ENCODE measurements at places on chromosomes 16 and 17.

- no peak overlapping the region for H3K4me3 ChIP-seq
- H3K27ac ChIP-seq, result peak overlapping the region; percentile 27
- no peaks in the 10 kb centered on the region for H3K27me3 ChIP-seq
- peaks cover 22% of the 10 kb centered on the region for H3K36me3 ChIP-seq
Observed at GRCh38 chr17:78790552-78790951, 8.5 kb upstream of the CYTH1 start.

- no peaks in the 10 kb centered on the region for H3K36me3 ChIP-seq
- peaks cover 7% of the 10 kb centered on the region for H3K4me1 ChIP-seq
- no peak overlapping the region for H3K27ac ChIP-seq
- no peak overlapping the region for H3K4me3 ChIP-seq
- H3K27me3 ChIP-seq, result no peaks in the 10 kb centered on the region
Observed at GRCh38 chr16:11824362-11824761, 27.0 kb downstream of the RSL1D1 start.

DNA sequence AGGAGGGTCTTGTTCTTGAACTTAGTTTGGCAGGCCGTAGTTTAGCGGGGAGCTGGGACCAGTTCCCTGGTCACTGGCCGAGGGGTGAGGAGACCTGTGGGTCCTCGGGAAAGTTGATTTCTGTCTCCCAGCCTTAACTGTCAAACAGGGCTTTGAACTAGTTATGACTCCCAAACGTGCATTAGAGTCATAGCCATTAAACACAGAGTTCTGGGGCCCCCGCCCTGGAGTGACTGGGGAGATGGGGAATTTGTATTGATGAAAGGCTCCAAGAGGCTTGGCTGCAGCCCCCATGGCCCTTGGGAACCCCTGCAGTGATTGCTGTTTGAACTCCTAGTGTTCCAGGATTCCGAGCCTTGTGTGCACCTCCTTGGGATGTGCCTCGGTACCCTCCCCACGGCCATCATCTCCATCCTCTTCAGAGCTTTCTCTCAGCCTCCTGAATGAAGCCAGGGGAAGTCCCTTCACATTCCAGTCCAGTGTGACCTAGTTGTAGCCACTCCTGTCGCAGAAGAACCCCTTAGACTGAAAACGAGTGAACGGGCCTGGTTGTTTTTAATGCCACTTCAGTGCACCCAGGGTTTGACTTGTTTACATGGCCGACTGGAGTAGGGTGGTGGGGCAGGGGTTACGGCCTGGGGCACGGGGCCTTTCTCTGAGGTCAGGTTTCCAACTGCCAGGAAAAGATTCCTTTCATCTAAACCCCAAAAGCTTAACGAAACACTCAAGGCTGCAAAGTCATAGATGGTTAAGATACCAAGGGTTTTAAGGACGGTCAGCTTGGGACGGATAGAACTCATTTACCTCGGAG, 1.4 kb downstream of the MPRIP start:
- peaks cover 68% of the 10 kb centered on the region for H3K4me1 ChIP-seq
- H3K36me3 ChIP-seq, result no peaks in the 10 kb centered on the region
- H3K27me3 ChIP-seq, result no peaks in the 10 kb centered on the region
- DNase-seq, result peak; percentile 32
- H3K4me3 ChIP-seq, result peak overlapping the region; percentile 99
- H3K27ac ChIP-seq, result peak overlapping the region; percentile 97

- H3K4me1 ChIP-seq, result peaks cover 10% of the 10 kb centered on the region
- H3K27me3 ChIP-seq, result no peaks in the 10 kb centered on the region
- H3K4me3 ChIP-seq, result no peak overlapping the region
- no peak overlapping the region for H3K27ac ChIP-seq
- H3K36me3 ChIP-seq, result no peaks in the 10 kb centered on the region
Observed at GRCh38 chr16:57106767-57107166, 14.4 kb downstream of the CPNE2 start.

DNA sequence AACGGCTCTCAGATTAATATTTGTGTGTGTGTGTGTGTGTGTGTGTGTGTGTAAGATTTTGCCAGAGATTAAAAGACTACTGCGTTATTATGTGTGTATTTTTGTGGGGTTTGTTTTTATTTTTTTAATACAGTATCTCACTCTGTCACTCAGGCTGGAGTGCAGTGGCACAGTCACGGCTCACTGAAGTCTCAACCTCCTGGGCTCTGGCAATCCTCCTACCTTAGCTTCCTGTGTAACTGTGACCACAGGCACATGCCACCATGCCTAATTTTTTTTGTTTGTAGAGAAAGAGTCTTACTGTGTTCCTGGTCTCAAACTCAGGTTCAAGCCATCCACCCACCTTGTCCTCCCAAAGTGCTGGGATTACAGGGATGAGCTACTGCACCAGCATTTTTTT, 87.2 kb downstream of the CYB561 start:
- H3K4me3 ChIP-seq, result no peak overlapping the region
- H3K27ac ChIP-seq, result no peak overlapping the region
- H3K36me3 ChIP-seq, result peaks cover 4% of the 10 kb centered on the region
- H3K27me3 ChIP-seq, result no peaks in the 10 kb centered on the region

GRCh38 chr17:40540448-40540847, 24.8 kb downstream of the CCR7 start:
- peaks cover 70% of the 10 kb centered on the region for H3K4me1 ChIP-seq
- H3K27me3 ChIP-seq, result no peaks in the 10 kb centered on the region
- no peak overlapping the region for H3K4me3 ChIP-seq
- no peaks in the 10 kb centered on the region for H3K36me3 ChIP-seq
- no peak for DNase-seq

DNA sequence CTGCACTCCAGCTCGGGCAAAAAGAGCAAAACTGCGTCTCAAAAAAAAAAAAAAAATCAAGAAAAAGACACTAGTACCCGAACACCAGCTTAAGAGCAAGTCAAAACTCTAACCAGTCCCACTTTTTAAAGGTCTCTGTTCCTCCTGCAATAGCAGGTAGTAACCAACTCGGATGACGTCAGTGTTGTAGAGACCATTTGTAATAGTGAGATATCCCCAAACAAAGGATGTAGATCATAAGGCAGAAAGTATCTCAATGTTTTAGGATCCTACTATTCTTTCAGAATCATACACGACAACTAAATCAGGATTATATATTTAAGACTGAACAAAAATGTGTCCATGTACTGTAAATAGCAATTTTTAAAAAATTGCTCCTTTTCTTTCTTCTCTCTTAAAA, 2.4 kb downstream of the JPT1 start:
- no peaks in the 10 kb centered on the region for H3K27me3 ChIP-seq
- H3K27ac ChIP-seq, result peak overlapping the region; percentile 81
- peaks cover 13% of the 10 kb centered on the region for H3K36me3 ChIP-seq
- peaks cover 30% of the 10 kb centered on the region for H3K4me1 ChIP-seq
- H3K4me3 ChIP-seq, result peak overlapping the region; percentile 83
- DNase-seq, result no peak

GRCh38 chr16:51507286-51507685, 356.2 kb upstream of the SALL1 start:
- H3K27ac ChIP-seq, result no peak overlapping the region
- no peak overlapping the region for H3K4me3 ChIP-seq
- H3K36me3 ChIP-seq, result no peaks in the 10 kb centered on the region

GRCh38 chr16:72142476-72142875, 29.5 kb downstream of the PMFBP1 start:
- no peak overlapping the region for H3K27ac ChIP-seq
- no peaks in the 10 kb centered on the region for H3K4me1 ChIP-seq
- DNase-seq, result no peak
- H3K36me3 ChIP-seq, result no peaks in the 10 kb centered on the region
- peaks cover 7% of the 10 kb centered on the region for H3K27me3 ChIP-seq

DNA sequence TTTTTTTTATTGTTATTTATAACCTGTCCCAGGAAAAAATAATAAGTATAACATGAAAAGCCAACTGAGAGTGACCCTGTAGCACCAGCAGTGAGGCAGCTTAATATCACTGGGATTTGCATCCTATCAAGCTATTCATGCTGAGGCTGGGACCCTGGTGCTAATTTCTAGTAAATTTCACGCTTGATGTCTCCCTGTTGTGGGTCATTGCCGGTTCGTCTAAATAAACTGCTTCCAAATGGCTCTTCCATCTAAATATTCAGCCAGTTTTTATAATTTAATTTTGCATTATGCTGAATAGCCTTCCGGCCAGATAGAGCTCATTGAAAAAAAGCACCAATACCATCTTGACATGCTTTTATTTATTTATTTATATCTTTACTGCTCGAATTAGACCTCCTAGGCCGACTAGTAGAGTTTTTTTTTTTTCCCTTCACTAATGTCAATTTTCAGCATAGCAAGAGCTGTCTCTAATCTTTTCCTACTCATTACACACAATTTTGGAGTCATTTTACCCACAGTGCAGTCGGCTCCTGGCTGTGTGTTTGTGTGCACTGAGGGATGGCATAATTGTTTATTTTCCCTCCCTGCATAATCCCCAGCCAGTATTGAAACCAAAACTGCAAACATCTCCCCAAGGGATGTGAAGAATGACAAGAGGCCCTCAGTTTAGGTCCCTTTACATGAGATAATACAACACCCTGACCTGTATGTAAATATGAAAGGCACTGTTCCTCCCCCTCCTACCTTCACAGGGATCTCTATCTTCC, 168.8 kb downstream of the AATF start:
- H3K4me3 ChIP-seq, result no peak overlapping the region
- DNase-seq, result no peak
- H3K27ac ChIP-seq, result no peak overlapping the region
- H3K36me3 ChIP-seq, result peaks cover 23% of the 10 kb centered on the region

GRCh38 chr16:23378921-23379320, 74.1 kb downstream of the COG7 start:
- no peaks in the 10 kb centered on the region for H3K36me3 ChIP-seq
- no peak overlapping the region for H3K27ac ChIP-seq
- no peak overlapping the region for H3K4me3 ChIP-seq
- peaks cover 15% of the 10 kb centered on the region for H3K27me3 ChIP-seq

- no peaks in the 10 kb centered on the region for H3K4me1 ChIP-seq
- DNase-seq, result no peak
- H3K36me3 ChIP-seq, result no peaks in the 10 kb centered on the region
- peaks cover 6% of the 10 kb centered on the region for H3K27me3 ChIP-seq
- H3K27ac ChIP-seq, result no peak overlapping the region
- H3K4me3 ChIP-seq, result no peak overlapping the region
Observed at GRCh38 chr16:9225527-9226316, 134.3 kb downstream of the HAPSTR1 start.

GRCh38 chr16:17359788-17360390, 110.9 kb downstream of the XYLT1 start:
- no peaks in the 10 kb centered on the region for H3K27me3 ChIP-seq
- H3K4me1 ChIP-seq, result peaks cover 72% of the 10 kb centered on the region
- H3K27ac ChIP-seq, result peak overlapping the region; percentile 22
- H3K36me3 ChIP-seq, result no peaks in the 10 kb centered on the region
- H3K4me3 ChIP-seq, result no peak overlapping the region

- no peak overlapping the region for H3K4me3 ChIP-seq
- H3K27me3 ChIP-seq, result peaks cover 11% of the 10 kb centered on the region
- H3K36me3 ChIP-seq, result no peaks in the 10 kb centered on the region
- H3K4me1 ChIP-seq, result no peaks in the 10 kb centered on the region
Observed at GRCh38 chr17:44272321-44272951, 4.5 kb upstream of the SLC4A1 start.

DNA sequence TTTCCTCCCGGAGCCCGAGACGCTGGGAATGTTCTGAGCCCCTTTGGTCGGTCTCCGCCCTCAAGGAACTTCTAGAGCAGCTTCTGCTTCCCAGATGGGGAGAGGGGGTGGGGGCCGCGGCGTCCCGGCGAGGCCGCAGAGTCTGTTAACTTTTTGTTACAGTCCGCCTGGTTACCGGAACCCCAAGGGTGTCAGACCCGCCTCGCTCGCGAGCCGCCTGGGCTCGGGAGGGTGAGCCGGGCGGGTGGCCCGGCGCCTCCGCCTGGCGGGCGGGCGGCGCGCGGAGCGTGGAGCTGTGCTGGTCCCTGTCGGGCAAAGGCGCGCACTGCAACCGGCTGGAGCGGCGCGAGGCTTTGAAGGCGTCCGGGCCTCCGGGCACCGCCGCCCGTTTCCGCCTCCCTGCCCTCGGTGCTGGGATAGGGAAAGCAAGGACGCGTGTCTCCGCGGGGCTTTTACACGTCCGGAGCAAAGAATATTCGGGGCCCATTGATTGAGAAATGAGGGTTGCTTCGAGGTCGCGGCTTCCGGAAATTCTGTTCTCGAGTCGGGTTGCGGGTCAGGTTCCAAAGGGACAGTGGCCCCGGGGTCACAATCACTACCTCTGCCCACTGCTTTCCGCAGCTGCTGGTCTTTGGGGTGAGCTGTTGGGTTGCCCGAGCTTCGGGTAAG, 1.7 kb downstream of the HS3ST3B1 start:
- no peaks in the 10 kb centered on the region for H3K27me3 ChIP-seq
- DNase-seq, result peak; percentile 97
- no peaks in the 10 kb centered on the region for H3K36me3 ChIP-seq

- H3K4me1 ChIP-seq, result no peaks in the 10 kb centered on the region
- no peak overlapping the region for H3K4me3 ChIP-seq
- H3K27ac ChIP-seq, result no peak overlapping the region
- H3K27me3 ChIP-seq, result peaks cover 18% of the 10 kb centered on the region
- H3K36me3 ChIP-seq, result peaks cover 2% of the 10 kb centered on the region
Observed at GRCh38 chr17:7789131-7789530, 44.9 kb upstream of the KDM6B start.

DNA sequence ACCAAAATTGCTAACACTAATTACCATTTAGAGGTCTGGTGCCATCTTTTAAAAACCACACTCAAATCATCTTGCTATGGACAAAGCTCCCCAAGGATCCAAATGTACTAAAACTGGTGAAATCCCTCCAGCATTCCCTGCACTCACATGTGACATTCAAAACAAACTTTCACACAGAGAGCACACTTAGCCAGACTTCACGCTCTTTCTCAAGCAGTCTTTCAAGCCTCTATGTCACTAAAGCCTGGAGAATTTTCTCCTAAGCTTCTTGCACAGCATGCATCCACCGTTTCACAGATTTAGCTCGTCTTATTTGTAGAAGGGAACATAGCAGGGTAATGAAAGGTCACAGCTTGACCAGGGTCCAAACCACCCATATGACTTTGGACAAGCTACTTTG, 19.3 kb downstream of the CMTM3 start:
- H3K27ac ChIP-seq, result no peak overlapping the region
- no peak for DNase-seq
- no peak overlapping the region for H3K4me3 ChIP-seq
- no peaks in the 10 kb centered on the region for H3K27me3 ChIP-seq
- H3K36me3 ChIP-seq, result peaks cover 6% of the 10 kb centered on the region

DNA sequence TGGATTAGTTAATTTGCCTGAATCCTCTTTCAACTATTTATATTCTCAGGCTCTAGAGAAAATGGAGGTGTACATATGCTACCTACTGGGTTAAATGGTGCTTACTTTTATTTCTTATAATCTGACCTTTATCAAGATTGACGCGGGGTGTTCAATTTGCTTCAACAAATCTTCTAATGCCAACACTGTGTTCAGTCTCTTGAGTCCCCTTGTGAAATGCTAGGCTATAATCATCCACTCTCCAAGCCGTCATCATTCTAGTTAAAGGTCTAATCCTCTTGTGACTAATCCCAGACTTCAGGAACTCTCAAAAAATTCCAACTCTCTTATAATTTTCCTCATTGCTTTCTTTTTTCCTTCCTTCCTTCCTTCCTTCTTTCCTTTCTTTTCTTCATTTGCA, 1396.2 kb downstream of the CDH8 start:
- H3K27me3 ChIP-seq, result no peaks in the 10 kb centered on the region
- H3K4me3 ChIP-seq, result no peak overlapping the region
- no peak for DNase-seq
- H3K4me1 ChIP-seq, result no peaks in the 10 kb centered on the region

- no peak for DNase-seq
- no peak overlapping the region for H3K4me3 ChIP-seq
- H3K4me1 ChIP-seq, result no peaks in the 10 kb centered on the region
- H3K27ac ChIP-seq, result no peak overlapping the region
- no peaks in the 10 kb centered on the region for H3K36me3 ChIP-seq
Observed at GRCh38 chr17:33109336-33110072, 117.9 kb downstream of the SPACA3 start.

- peaks cover 20% of the 10 kb centered on the region for H3K4me1 ChIP-seq
- no peak for DNase-seq
- no peaks in the 10 kb centered on the region for H3K36me3 ChIP-seq
- H3K27ac ChIP-seq, result peak overlapping the region; percentile 90
- no peaks in the 10 kb centered on the region for H3K27me3 ChIP-seq
Observed at GRCh38 chr17:70137451-70138230, 31.7 kb upstream of the KCNJ2 start.
